ENCODE measurements at places on chromosomes 3 and 15.

DNA sequence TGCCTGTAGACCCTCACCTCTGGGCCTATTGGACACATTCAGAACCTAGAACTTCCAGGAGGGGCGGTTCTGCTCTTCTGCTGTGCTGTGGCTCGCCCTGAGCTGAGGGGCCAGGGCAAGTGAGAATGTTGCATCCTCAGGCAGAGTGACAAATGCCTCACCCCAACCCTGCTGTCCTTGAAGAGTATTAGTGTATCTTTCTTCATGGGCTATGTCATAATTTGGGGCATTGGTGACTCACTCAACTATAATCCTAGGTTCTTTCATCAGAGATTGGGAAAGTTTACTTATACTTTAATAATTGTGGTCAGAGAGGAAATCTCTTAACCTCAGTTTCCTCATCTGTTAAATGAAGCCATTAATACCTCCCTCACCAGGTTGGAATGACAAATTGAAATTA lies 143.8 kb downstream of the SV2B start:
- DNase-seq: no peak

GRCh38 chr3:184591789-184592188 lies 30.2 kb downstream of the EPHB3 start:
- DNase-seq: no peak

- DNase-seq: no peak
Measured at GRCh38 chr15:92655178-92655995, at the start of gene FAM174B. Gene FAM174B, minus strand, starts transcription at chr15:92655775.

- DNase-seq: no peak
Measured at GRCh38 chr3:81463781-81464180, 297.7 kb downstream of the GBE1 start.

DNA sequence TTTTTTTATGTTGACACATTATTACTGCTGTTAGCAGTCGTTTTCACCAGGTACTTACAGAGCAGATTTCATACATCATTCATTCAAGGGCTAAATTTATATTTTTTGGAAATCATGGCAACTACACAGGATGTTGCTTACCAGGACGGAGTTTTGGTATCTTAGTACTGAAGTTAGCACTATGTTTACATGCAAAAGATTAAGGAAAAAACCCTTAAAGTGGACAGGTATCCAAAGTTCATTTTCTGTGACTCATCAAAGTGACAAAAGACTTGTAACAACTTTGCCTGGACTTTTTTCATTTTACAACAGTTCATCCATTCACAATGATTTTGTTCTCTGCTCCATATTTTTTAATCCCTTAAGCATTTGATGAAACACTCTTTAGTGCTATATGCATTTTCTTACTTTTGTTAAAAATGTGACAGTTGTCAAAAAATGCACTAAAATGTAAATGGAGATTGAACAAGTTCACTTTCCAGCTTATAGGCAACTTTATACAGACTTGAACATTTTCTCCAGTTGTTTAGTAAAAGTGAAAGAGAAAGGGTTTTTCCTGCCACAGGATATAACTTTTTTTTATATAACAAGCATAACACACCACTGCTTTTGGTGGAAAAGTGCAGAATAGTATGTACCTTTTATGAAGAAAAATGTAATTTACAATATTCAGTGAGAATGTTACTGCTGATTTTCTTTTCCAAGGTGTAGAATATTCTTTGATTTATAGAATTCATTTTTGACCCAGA lies 104.1 kb downstream of the STT3B start:
- no peak for DNase-seq

DNA sequence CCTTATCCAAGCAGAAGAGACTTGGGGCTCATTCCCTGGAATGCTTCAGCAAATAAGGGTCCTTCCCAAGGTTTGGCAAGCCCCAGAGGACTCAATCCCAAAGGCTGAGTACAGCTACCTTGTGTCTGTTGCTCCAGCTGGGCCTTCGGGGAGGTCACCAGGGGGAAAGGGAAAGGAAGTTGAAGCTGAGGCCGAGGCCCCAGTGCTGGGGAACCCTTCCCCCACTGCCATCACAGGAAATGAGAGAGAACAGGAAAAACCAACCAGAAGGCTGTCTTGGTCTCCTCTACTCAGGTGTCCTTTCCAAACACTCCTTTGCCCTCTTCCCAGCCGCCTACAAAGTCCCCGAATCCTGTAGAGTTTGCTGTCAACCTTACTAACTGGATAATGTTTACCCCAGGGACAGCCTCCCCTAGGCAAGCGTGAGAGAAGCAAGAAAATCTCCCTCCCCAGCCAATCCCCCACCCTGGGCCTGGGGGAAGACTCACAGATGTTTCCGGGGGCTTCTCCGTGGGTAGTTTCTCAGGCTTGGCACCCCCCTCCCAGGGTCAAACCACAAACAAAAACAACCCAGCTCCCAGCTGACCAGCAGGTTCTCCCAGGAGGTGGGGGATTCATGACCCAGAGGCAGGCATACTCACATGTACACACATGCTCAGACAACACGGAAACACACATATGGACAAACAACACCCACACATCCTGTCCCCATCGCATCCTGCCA lies 5.5 kb downstream of the CSRNP1 start:
- no peak for DNase-seq

- DNase-seq: no peak
Measured at GRCh38 chr3:85313380-85313779, 354.6 kb downstream of the CADM2 start.

DNA sequence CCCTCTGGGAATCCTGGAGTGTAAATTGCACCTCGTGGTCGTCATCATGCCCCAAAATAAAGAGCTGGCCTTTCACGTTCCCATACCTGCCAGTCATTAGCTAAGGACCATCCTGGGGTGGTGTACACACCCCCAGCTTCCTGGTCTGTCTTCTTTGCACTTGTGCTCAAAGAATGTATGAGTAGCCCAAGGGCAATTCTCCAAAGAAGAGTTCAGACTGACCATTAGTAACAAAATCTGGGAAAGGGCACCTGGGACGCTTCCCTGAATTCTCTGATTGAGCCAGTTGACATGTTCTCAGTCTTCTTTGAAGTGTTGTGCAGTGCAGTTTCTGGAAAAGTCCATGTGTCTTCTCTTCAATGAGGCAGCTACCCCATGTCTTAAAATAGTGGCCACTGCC lies 34.8 kb downstream of the FAM3D start:
- DNase-seq: no peak

DNA sequence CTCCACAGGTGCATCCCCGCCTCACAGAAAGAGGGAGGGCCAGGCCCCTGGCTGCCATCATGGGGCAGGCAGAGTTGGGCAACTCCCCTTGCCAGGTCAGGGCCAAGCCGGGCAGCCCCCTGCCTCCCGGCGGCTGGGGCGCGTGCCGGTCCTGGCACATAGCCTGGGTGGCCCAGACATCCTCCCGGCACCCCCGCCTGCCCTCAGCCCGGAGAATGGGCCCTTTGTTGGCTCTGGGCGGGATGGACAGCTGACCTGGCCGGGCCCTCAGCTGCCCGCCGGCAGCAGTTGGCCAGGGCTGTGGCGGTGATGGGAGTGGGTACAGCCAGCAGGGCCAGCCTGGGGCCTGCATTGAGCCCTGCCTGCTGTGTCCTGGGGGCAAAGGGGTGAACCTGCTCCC lies 16.5 kb downstream of the PLXNA1 start:
- no peak for DNase-seq

DNA sequence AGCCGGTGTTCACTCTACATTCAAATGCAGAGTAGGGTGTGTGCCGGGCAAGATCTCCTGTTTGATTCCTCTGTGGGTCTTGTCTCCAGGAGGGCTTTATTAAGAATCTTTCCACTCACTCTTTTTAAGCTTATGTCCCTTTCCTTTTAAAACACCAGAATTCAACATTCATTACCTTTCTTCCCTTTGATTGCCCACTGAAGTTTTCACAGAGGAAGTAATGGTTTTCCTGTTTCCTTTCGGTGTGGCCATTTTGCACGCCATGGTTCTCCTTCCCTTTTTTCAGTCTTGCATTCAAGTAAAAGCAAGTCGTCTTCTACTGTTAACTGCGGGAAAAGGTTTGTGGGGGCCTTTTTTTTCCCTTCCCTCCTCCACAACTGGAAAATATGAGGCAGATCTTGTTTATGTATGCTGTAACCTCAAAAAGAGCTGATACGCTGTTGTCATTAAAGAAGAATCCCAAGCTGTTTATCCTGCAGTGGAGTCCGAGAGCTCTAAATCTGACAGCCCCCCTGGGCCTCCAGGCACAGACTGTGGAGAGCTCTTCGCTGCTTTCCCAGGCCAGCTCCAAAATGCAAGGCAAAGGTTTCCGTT lies 40.5 kb downstream of the FILIP1L start:
- DNase-seq: no peak

DNA sequence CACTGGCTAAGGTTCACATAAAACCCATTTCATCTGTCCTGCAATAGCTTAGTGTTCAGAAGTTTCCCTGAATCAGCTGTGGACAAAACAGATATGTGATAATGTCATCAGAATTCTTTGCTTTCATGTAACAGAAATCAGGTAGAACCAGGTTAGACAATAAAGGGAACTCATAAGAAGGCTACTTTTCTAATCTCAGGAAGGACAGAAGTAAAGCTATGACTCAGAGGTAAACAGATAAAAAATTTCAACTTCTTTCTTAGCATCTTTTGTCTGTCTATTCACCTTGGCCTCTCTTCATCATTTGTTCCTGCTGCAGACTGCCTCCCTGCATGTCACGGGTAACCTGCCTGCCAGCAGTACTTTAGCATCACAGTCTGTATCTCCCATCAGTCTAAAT lies 643.1 kb downstream of the MECOM start:
- DNase-seq: no peak

DNA sequence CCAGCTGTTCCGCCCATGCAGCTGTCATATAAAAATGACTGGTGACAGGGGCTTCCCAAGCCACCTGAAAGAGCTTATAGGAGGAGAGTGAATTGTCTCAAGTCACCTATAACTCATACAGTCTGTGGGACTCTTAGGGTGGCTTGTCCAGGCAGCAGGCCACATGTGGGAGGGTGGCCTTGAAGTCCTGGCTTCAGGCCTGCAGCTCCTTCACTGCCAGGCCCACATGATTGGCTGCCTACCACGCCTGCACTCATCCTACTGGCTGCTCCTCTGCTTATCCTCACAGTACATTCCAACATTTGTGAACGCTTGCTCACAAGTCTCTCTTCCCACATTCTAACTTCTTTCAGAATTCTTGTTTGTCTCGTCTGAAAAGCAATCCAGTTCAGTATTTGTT lies 41.1 kb upstream of the TIPARP start:
- DNase-seq: no peak

DNA sequence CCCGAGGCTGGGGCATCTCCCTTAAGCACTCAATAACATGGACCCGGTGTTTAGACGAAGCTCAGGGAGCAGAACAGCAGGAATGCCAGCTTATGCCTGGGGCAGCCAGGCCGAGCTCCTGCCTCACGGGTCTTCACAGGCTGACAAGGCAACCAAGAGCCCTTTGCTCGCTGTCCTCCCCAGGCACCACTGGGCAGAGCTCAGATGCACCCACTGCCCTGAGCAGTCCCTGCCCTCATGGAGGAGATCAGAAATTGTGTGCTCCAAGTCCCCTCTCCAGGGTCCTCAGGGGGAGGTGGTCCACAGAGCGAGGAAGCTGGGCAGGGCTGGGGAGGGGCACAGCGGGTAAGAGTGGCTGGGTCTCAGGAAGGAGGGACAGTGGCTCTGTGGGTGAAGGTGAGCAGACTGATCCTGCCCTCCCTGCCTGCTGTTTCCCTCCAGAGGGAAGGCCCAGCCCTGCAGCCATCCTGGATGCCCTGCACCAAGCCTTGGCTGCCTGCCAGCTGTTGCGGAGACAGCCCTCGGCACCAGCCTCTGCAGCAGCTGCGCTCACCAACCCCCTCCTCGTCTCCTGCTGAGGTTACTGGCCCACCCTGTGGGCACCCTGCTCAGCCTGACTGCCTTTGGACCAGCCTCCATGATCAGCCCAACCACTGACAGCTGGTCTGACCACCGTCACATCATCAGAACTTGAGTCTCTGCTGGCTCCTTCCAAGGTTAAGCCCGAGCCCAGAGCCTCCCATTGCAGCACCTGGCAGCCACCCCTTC lies 21.1 kb upstream of the GP9 start:
- no peak for DNase-seq

DNA sequence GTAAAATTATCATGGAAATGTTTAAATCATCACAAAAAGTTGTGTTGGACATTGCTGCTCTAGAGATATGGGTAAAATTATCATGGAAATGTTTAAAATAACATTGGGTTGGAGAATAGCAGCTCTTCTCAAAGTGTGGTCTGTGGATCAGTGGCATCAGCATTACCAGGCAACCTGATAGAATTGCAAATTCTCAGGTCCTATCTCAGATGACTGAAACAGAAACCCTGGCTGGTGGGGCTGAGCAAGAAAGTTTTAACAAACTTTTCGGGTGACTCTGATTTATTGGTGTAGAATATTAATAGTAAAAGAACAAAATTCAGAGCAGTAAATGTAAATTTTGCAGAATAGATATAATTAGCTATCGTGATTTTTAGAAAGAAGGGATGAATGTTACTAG lies 28.9 kb downstream of the NXPE3 start:
- no peak for DNase-seq

DNA sequence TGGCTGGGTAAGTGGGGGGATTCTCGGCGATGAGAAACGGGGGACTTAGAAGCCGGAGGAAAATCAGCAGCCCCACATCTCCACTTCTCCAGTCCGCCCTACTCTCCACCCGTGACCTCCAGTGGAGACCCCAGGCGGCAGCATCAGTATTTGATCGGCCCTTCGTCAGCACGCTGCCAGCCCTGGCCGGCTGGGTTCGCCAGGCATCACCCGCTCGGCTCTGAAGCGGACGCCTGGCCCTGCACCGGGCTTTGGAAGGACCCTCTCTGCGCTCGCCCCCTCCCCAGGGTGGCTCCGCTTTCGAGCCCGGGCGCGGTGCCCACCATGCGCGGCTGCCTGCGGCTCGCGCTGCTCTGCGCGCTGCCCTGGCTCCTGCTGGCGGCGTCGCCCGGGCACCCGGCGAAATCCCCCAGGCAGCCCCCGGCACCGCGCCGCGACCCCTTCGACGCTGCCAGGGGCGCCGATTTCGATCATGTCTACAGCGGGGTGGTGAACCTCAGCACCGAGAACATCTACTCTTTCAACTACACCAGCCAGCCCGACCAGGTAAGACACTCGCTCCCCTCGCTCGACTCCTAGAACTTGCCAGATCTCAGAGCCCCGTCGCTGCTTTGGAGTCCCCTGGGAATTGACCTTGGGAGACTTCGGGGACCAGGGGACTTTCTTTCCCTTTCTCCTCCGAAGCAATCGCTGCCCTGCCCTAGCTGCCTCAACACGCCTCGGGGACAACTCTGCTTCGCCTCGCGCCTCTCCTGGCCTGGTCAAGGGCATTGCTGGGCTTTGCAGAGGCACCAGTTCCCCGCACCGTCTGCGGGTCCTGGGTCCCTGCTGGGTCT lies 561 bp downstream of the SIDT1 start:
- DNase-seq: no peak

GRCh38 chr3:178673529-178673928 lies 137.3 kb downstream of the KCNMB2 start:
- DNase-seq: no peak

DNA sequence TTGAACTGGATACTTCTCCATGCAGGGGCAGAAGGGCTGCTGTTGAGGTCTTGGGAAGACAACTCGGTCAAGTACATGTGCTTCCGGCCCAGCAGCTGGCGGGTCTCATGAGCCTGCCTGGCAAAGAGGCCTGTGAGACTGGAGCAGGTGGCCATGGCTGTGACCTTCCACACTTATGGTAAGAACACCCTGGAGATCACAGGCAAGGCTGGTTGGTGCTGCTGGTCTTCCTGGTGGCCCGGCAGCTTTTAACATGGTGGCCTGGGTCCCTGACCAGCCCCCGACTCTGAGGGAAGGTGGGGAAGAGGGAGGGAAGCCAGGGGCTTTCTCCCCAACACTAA lies 15.4 kb downstream of the CHRD start:
- no peak for DNase-seq

GRCh38 chr3:11346416-11346815 lies 74.2 kb downstream of the ATG7 start:
- no peak for DNase-seq
